Iris pigment epithelial cell (primary cell): ENCODE measurements at places on chromosomes 4 and X.
A peak's percentile ranks its signal among the peaks of the same experiment; 100 is the strongest.

GRCh38 chrX:37613933-37614332 lies 42.5 kb downstream of the LANCL3 start:
- no peak for DNase-seq

GRCh38 chr4:10893395-10893794 lies 208.8 kb upstream of the CLNK start:
- no peak for DNase-seq

GRCh38 chr4:6480534-6481088 lies 8.2 kb upstream of the PPP2R2C start:
- no peak for DNase-seq

- DNase-seq: no peak
Measured at GRCh38 chrX:43345166-43345565, 310.9 kb upstream of the MAOA start.

- peak; percentile 73 for DNase-seq
Measured at GRCh38 chrX:20361081-20361889, 94.6 kb upstream of the RPS6KA3 start.

- no peak for DNase-seq
Measured at GRCh38 chrX:9957743-9958142, 9.4 kb upstream of the CLDN34 start.

DNA sequence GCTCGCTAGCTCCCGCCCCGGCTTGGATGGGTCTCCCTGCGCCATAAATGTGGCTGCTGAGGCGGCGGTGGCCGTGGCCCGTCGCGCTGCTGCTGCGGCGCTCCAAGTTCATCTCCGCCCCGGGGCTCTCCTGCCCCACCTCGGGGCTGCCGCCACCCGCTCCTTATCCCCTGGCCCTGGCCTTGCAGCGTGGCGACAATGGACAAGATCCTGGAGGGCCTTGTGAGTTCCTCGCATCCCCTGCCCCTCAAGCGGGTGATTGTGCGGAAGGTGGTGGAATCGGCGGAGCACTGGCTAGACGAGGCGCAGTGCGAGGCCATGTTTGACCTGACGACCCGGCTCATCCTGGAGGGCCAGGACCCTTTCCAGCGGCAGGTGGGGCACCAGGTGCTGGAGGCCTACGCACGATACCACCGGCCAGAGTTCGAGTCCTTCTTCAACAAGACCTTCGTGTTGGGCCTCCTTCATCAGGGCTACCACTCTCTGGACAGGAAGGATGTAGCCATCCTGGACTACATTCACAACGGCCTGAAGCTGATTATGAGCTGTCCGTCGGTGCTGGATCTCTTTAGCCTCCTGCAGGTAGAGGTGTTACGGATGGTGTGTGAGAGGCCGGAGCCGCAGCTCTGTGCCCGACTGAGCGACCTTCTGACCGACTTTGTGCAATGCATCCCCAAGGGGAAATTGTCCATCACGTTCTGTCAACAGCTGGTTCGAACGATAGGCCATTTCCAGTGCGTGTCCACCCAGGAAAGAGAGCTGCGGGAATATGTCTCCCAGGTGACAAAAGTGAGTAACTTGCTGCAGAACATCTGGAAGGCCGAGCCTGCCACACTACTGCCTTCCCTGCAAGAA lies 763 bp downstream of the USP38 start:
- peak; percentile 32 for DNase-seq

DNA sequence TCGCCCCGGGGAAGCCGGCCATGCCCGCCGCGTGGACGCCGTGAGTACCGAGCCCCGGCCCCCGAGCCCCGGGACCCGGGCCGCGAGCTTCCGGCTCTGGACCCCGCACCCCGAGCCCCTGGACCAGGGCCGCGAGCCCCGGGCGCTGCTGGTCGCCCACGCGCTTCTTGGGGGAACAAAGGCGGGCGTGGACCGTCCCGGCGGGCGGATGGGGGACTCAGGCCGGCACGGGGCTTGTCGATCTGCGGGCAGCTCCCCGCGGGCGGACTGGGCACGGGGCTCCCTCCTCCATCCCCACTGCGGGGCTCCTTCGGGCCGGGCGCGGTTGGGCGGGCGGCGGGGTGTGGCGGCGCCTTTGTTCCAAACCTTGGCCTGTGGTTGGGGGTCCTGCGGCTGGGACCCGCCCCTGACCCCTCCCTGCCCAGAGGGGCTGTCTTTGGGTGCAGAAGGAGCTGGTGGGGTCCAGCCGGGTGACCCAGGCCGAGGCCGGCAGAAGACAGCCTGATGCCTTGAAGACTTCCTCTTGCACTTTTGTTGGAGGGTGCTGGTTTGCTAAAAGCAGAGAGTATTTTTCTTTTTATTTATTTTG lies 25.2 kb upstream of the ADD1 start:
- DNase-seq: no peak

DNA sequence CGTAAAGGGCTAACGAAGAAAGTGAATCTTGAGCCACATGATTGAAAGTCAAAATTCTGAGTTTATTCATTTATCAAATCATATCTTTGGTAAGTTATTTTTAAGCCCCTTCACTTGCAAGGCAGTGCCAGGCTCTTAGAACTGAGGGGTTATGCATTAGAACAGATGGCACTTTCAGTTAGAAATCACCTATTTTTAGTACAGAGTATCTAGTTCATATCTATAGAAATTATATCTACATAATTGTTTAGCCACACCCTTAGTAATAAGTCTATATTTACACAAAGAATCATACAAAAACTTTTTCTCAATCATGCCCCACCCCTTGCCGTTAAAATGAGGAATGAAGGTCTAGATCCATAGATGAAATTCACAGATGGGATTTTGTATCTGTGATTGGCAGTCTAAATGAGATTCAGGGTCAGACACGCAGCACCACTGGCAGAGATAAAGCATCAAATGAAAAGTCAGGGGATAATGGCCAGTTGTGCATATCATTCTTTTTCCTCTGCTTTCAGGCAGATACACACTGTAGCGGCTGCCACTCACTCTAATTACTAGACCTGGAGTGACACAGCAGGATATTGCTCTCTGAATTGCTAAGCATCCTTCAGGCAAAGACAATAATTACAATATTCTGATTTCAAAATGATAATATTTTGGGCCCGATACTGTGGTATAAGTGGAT lies 440.5 kb downstream of the MAPK10 start:
- DNase-seq: no peak

GRCh38 chr4:137740141-137740540 lies 207.8 kb upstream of the PCDH18 start:
- DNase-seq: peak; percentile 46

DNA sequence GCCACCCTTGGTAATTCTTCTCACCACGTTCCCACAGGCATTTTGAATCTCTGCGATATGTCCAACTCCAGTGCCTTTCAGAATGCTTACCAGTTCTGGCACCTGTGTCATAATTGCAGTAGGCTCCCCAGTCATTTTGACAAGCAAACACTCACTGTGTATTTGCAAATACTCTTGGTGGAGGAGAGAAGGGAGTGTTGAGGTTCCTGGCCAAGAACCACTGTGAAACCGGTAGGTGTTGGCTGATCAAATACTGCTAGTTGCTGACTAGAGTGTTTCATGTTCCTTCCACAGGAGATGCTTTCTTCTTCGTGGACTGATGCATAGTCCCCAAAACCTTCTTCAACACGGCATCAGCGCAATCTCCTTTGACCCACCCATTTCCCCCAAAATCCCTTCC lies 16.0 kb upstream of the NLGN4X start:
- DNase-seq: no peak
